ENCODE measurements at places on chromosomes 1 and 21. TPM values are rescaled to one million over a fixed set of nuclear protein-coding genes. Genes with fewer than 3 reads are reported as not detected.

The NUDT4B gene
- 0.70 TPM for total RNA-seq

DNA sequence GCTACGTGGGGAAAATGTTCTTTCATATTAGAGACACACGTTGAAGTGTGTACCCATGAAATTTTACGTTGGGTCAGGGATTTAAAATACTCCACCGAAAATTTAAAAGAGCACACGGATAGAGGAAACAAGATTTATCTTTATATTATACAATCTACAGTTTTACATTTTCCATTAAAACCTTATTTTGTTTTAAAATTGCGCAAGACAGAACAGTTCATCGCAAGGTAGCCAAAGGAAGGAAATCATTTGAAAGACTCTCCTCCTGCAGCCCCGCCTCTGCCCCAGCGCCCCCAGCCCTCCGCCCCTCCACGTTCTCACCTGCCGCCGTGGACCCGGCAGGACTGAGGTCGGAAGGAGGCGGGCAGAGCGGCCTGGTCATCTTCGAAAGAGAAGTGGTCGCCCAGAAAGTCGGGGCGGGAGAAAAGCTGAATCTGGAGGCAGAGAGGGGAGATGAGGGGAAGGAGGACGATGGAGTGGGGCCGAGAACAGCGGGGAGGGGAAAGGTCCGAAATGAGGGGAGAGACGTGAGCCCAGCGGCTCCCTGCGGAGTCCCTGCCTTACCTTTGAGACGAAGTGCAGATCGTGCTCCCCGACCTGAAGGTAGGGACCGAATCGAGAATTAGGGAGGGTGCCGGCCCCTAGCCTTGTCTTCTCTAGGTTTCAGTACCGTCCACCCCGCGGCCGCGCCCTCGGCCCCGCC is 18.0 kb downstream of the CRYBG2 start:
- DNase-seq = no peak

The LRRC71 gene
- total RNA-seq = not detected

DNA sequence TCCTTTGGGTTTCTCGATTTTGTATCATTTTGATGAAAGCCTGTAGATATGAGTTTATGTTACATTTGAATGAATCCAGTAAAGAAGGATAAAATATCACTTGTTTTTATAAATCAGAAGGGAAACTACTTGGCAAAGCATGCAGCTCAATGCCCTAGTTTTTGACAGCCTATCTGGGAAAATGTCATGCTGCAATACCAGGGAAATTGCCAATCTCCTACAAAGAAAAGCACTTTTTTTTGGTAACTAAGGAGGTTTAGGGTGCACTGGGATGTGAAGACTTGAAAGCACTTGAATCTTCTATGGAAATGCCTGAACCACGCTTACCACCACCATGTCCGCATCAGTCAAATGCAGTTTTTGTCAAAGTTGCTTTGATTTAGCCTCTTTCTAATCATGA is 446.9 kb upstream of the LRRC7 start:
- no peak for DNase-seq

DNA sequence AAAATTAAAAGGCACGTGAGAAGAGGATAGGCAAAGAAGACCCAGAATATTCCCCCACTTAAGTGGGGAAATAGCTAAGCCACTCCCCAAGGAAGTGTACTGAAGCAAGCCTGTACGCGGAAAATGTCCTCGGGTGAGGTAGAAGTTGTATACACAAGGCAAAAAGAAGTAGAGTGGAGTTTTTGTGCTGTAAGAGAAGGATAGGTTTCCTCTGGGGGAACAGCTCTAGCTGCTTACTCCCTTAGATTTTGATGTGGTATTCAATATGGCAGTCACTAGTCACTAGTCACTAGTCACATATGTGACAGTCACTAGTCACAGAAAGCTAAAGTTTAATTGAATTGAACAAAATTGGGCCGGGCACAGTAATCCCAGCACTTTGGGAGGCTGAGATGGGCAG is 7.6 kb downstream of the TXNIP start:
- no peak for DNase-seq

DNA sequence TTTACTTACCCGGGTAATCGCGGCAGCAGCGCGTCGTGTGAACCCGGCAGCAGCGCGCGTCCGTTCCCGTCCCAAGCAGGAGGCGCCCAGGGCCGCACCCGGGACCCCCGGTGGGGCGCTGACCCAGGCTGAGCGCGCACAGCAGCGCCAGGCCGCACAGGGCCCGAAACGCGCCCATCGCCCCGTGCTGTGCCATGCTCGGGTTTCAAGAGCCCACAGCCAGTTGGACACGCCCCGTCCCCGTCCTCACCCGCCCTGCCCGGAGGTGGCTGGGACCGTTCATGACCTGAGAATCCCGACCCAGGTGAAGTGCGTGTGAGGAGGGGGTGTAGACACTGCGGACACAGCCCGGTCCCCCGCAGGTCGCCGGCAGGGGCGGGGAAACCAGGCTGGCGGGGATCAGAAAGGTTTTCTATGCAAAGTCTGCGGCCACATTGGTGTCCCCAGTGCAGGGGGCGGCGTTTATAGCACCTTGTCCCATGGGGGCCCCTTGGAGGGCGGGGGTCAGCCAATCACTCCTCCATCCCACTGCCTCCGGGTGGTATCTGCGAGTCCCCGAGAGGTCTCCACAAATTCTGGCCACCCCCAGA is at the start of gene TNFRSF18:
TSS of gene TNFRSF18 (minus strand) at position 217 of the 590 bp plus-strand sequence. CDS start at position 196, 21 bp downstream.
- peak; percentile 30 for DNase-seq

Measured in Caco-2 (cell line).